Activated B cell treated with CpG ODN at 0.5 μM for 24 hours (primary cell): ENCODE measurements at places on chromosomes 4 and X.

GRCh38 chr4:185307136-185307950, 88.4 kb downstream of the LRP2BP start:
- H3K4me1 ChIP-seq = peaks cover 52% of the 10 kb centered on the region
- no peak overlapping the region for H3K4me3 ChIP-seq
- no peak for DNase-seq
- H3K27ac ChIP-seq = no peak overlapping the region
- peaks cover 46% of the 10 kb centered on the region for H3K36me3 ChIP-seq

DNA sequence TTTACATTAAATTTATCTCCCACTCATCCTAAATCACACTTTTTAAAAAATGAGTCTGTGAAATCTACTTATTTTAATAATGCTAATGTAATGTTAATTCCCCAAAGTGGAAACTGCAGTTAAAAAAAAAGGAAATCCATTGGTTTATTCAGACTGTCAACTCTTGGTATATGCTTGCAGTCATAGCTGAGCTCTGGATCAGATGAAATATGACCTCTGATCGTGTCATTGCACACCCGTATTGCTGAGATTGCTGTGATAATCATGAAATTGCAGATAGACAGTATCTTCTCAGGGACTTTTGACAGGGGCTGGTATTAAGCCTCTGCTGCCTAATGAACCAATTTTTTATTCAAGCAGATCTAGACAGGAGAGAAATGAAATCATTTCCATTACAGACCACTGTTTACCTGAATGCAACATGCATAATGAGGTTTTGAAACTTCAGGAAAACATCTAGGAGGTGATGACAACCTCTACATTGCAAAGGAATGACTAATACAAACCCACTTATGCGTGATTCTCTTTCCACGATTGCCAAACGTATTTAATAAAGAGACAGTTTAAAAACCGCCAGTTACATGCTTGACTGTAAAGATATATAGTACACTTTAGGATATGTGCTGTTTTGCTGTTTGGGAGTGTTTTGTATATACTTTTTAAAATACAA, 138.3 kb upstream of the PUDP start:
- H3K4me1 ChIP-seq = no peaks in the 10 kb centered on the region
- H3K4me3 ChIP-seq = no peak overlapping the region
- H3K27ac ChIP-seq = no peak overlapping the region
- H3K36me3 ChIP-seq = no peaks in the 10 kb centered on the region
- DNase-seq = no peak

- peaks cover 2% of the 10 kb centered on the region for H3K27me3 ChIP-seq
- peaks cover 7% of the 10 kb centered on the region for H3K4me1 ChIP-seq
- H3K36me3 ChIP-seq = peaks cover 16% of the 10 kb centered on the region
These were observed 8.9 kb upstream of the ZCCHC13 start for GRCh38 chrX:74295101-74295500.

- peaks cover 76% of the 10 kb centered on the region for H3K36me3 ChIP-seq
- H3K4me1 ChIP-seq = peaks cover 56% of the 10 kb centered on the region
- peak overlapping the region; percentile 95 for H3K27ac ChIP-seq
- no peaks in the 10 kb centered on the region for H3K27me3 ChIP-seq
These were observed 67.4 kb downstream of the TNIP2 start for GRCh38 chr4:2688697-2689096.

- H3K4me1 ChIP-seq = no peaks in the 10 kb centered on the region
- H3K27me3 ChIP-seq = no peaks in the 10 kb centered on the region
- DNase-seq = no peak
- no peak overlapping the region for H3K27ac ChIP-seq
- H3K4me3 ChIP-seq = no peak overlapping the region
- H3K36me3 ChIP-seq = no peaks in the 10 kb centered on the region
These were observed 33.0 kb downstream of the FREM3 start for GRCh38 chr4:143667461-143667860.

DNA sequence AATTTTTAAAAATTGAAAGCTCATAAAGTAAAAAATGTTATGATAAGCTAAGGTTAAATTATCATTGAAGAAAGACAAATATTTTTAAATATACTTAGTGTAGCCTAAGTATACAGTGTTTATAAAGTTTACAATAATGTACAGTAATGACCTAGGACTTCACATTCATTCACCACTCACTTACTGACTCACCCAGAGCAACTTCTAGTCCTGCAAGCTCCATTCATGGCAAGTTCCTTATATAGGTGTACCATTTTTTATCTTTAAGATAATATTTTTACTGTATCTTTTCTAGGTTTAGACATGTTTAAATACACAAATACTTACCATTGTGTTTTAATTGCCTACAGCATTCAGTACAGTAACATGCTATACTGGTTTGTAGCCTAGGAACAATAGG, 112.3 kb upstream of the RADX start:
- no peak overlapping the region for H3K27ac ChIP-seq
- no peak for DNase-seq
- no peak overlapping the region for H3K4me3 ChIP-seq

GRCh38 chr4:24840826-24841543, 45.6 kb downstream of the SOD3 start:
- H3K27ac ChIP-seq = no peak overlapping the region
- no peaks in the 10 kb centered on the region for H3K36me3 ChIP-seq
- no peaks in the 10 kb centered on the region for H3K27me3 ChIP-seq
- no peaks in the 10 kb centered on the region for H3K4me1 ChIP-seq

DNA sequence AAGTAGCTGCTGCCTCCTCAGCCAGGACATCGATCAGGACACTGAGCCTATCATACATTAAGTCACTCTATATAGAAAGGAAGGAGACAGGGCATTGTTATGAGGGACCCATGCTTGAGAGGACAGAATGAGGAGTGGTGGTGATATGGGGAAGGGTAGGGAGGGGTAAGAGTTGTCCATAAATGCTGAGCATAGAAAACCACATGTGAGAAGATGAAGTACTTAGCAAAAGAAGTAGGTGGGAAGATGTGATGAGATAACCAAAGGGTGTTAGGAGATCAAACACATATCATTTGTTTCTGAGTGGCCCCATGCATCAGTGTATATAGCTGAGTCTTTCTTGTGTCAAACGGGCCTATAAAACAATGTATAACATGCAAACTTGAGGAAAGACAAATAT, 84.1 kb downstream of the DGKK start:
- no peaks in the 10 kb centered on the region for H3K36me3 ChIP-seq
- no peak overlapping the region for H3K27ac ChIP-seq
- no peaks in the 10 kb centered on the region for H3K4me1 ChIP-seq
- no peaks in the 10 kb centered on the region for H3K27me3 ChIP-seq

GRCh38 chr4:26311633-26312032, 9.2 kb upstream of the RBPJ start:
- H3K36me3 ChIP-seq = no peaks in the 10 kb centered on the region
- H3K27me3 ChIP-seq = no peaks in the 10 kb centered on the region
- H3K4me1 ChIP-seq = peaks cover 13% of the 10 kb centered on the region
- H3K27ac ChIP-seq = no peak overlapping the region

DNA sequence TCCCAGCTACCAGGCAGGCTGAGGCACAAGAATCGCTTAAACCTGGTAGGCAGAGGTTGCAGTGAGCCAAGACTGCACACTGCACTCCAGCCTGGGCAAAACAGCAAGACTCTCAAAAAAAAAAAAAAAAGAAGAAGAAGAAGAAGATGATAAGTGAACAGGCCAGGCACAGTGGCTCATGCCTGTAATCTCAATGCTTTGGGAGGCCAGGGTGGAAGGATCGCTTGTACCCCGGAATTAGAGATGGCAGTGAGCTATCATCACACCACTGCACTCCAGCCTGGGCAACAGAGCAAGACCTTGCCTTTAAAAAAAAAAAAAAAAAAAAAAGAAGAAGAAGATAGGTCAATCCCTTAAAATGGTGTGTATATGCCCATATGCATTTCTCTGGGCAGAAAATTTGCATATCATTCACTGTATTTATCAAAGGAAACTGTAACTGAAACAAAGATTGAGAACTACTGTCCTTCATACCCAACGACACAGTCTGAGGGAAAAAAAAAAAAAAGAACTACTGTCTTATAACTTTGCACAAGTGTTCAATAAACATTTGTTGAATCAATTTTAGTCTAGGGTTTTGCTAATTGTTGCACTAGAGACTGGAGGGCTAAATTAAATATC, 2.3 kb downstream of the RFC1 start:
- peak overlapping the region; percentile 56 for H3K4me3 ChIP-seq
- H3K4me1 ChIP-seq = peaks cover 53% of the 10 kb centered on the region
- DNase-seq = no peak
- H3K27me3 ChIP-seq = no peaks in the 10 kb centered on the region
- peaks cover 7% of the 10 kb centered on the region for H3K36me3 ChIP-seq

DNA sequence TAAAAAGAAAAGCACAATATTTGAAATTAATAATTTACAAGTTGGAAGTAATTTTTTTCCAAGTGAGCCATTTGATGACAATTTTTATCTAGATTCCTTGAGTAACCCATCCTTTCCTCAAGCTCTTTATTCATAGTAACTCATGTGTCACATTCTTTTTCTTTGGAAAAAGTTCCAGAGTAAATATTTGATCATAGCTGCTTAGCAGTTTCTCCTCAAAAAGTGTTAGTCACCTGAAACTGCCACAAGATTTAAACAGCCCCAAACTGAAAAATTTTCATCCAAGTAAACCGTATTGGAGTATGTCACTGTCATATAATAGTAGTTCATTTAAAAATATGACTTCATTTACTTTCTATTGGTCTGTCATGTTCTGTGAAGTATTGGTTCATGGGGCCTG, 94.6 kb upstream of the CASK start:
- no peaks in the 10 kb centered on the region for H3K27me3 ChIP-seq
- H3K4me1 ChIP-seq = peaks cover 2% of the 10 kb centered on the region
- no peak for DNase-seq
- H3K36me3 ChIP-seq = no peaks in the 10 kb centered on the region

DNA sequence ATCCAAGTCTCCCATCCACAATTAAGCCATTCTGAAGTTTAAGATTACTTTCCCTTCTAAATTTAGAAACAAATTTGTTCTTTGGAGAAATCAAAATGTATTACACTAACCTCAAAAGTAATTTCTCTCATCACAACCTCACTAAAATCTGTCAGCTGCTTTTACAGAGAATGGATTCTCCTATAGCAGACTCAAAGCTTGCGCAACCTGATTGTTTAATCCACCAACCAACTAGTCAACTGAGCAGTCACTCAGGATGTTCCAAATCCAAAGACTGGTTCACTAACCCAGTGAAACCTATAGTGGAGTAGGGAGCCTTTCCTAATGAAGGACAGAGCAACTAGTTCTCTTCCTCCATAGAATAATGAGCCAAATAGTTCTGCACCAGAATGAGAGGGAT, 44.3 kb downstream of the RCHY1 start:
- H3K27ac ChIP-seq = no peak overlapping the region
- H3K36me3 ChIP-seq = peaks cover 17% of the 10 kb centered on the region
- no peaks in the 10 kb centered on the region for H3K27me3 ChIP-seq
- H3K4me1 ChIP-seq = no peaks in the 10 kb centered on the region
- no peak for DNase-seq

- DNase-seq = no peak
- peaks cover 68% of the 10 kb centered on the region for H3K36me3 ChIP-seq
- peak overlapping the region; percentile 83 for H3K27ac ChIP-seq
- no peak overlapping the region for H3K4me3 ChIP-seq
- H3K4me1 ChIP-seq = peaks cover 41% of the 10 kb centered on the region
These were observed 23.4 kb downstream of the STAP1 start for GRCh38 chr4:67581913-67582312.

GRCh38 chrX:31333165-31333831, 261.5 kb upstream of the FTHL17 start:
- no peaks in the 10 kb centered on the region for H3K27me3 ChIP-seq
- H3K4me1 ChIP-seq = no peaks in the 10 kb centered on the region
- H3K36me3 ChIP-seq = no peaks in the 10 kb centered on the region
- H3K4me3 ChIP-seq = no peak overlapping the region
- no peak overlapping the region for H3K27ac ChIP-seq
- no peak for DNase-seq

DNA sequence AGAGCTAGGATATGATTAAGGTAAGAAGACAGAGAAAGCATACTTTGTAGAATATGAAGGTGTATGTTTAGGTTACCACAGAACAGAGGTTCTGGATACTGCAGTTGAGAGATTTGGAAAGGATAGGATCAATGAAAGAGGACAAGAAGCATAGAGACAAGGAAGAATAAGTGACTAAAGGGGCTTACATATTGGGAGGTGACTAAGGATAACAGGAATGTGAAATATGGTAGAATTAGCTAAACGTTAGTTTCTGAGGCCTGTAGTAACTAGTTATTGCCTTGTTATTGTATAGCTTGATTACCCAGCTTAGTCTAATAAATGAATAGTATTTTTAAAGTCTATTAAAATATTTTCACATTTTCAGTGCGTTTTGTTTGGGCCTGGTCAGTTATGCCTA, 38.2 kb downstream of the CENPI start:
- no peak for DNase-seq
- no peaks in the 10 kb centered on the region for H3K36me3 ChIP-seq
- H3K27me3 ChIP-seq = no peaks in the 10 kb centered on the region
- no peaks in the 10 kb centered on the region for H3K4me1 ChIP-seq
- no peak overlapping the region for H3K27ac ChIP-seq
